Right hindlimb (tissue), 1 donor: ENCODE measurements at places on chromosomes 13 and 19.
A peak's percentile ranks its signal among the peaks of the same experiment; 100 is the strongest.

DNA sequence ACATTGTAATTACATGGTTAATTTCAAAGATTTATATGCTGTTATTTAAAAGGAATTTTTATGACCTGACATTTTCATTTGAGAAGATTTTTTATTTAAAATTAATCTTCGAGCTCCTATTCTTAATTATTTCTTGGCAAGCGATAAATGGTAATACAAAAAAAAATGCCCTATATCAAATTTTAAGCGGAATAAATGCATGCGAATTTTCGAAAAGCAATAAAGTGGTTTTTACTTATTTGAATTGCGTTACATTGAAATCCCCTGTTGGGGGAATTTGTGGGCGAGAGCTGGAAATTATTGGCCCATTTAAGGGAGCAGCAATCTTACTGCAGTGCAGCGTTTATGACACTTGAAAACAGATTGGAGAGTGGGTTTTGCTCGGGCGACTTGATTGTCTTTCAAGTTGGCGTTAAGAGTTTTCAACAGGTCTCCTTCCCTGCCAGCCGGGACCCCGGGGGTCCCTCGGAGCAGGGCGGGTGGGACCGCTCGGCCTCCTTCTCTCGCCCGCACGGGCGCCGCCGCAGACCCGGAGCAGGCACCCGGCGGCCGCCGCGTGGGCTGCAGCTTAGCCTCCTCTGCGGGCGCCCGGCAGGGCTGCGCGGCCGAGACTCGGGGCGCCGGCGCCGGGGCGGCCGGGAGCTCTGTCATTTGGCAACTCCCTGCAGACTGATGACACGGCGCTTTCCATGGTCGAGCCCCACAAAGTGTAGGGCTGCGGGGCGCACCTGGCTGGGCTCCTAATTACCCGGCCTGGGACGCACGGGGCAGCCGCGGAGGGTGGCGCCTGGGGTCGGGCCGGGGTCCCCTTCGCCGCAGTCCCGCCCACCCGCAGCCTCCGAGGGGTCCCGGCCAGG is 255.1 kb upstream of the SOX21 start:
- DNase-seq: peak; percentile 34

- no peak for DNase-seq
Measured at GRCh38 chr13:44146138-44146537, 227.5 kb upstream of the SERP2 start.

- no peak for DNase-seq
Measured at GRCh38 chr19:47019431-47020041, at the start of gene NPAS1. Gene NPAS1 (plus strand): TSS chr19:47019837. CDS start chr19:47021048, 1,211 bp downstream.

DNA sequence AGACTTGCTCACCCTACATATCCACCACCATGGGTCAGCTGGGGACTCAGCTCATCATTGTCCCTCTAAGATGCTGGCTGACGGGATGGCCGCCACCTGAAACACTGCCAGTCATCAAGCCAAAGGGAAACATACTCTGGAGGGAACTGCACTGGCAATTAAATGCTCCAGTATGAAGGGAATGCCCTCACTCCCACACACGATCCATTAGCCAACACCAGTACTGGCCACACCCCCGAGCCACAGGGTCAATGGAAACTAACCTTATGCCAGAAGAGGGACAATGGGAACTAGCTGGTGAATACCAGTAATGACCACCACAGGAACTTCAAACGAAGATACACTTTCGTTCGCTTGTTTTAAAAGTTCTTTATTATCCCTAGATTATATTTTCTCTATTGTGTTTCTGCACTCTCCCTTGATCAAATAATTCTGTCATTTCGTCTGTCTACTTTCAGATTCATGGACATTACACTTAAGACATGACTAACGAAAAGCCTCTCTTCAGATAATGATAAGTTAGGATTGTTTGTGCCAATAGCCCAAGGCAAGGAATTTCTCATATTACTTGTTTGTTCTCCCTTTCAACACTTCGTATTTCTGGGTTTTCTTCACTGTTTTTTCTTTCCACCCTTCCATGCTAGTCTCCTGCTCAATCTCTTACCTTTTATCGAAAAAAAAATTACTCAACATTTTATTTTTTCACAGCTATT is 1.7 kb upstream of the ZNF507 start:
- DNase-seq: no peak

GRCh38 chr13:64272681-64273080 is 2857.0 kb upstream of the PCDH20 start:
- no peak for DNase-seq

DNA sequence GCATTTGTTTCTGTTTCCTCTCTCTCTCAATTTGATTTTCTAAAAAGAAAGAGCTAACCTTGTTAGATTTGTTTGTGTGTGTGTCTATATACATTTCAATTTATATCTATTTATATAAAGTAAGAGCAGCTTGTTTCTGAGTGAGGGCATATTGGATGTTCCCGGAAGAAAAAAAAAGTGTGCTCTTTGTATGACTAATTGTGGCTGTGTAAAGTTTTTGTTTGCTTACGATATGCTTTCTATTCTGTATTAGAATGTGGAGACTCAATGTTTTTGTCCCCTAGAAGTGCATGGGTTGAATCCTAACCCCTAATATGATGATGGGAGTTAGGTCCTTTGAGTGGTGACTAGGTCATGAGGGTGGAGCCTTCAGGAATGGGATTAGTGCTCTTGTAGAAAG is 66.6 kb upstream of the C1QTNF9B start:
- no peak for DNase-seq

DNA sequence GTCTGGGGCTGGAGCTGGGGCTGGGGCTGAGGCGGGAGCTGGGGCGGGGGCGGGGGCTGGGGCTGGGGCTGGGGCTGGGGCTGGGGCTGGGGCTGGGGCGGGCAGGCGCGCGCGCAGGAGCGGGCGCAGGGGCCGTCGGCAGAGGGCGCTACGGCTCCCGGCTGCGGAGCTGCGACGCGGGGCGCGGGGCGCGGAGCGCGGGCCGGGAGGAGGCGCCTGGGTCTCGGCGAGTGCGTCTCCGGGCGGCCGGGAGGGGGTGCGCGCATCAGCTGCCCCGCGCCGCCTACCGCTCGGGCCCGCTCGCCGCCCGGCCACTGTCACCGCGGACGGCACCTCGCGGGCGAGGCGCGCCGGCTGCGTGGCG is 422 bp upstream of the MTUS2 start:
- peak; percentile 62 for DNase-seq

DNA sequence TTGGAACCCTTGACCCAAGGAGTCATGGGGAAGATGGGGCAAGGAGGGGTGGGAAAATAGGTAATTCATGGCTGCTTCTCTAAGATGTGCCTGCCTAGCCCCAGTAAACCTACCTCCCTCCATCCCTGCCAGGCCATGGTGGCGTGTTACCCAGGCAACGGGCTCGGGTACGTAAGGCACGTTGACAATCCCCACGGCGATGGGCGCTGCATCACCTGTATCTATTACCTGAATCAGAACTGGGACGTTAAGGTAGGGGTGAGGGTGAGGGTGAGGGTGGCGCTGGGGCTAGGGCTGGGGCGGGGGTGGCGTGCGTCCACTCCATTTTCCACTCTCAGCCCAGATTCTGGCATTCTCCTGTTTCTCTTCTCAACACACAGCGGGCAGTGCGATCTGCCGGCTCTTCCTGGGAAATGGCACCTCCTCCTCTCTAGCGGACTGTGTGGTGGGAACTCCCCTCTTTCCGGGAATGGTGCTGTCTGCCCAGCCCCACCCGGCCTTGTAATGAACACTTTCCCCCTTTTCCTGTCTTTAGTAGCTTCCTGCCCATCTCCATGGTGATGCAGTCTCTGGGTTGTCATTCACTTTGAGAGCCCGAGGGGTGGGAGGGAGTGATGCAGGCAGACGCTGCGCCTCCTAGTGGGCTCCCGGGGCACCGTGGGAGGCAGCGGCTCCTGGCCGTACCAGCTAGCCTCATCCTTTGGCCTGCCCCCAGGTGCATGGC is 7.6 kb downstream of the EGLN2 start:
- peak; percentile 93 for DNase-seq

GRCh38 chr19:42378225-42379215 is 11.6 kb downstream of the CNFN start:
- DNase-seq: no peak

DNA sequence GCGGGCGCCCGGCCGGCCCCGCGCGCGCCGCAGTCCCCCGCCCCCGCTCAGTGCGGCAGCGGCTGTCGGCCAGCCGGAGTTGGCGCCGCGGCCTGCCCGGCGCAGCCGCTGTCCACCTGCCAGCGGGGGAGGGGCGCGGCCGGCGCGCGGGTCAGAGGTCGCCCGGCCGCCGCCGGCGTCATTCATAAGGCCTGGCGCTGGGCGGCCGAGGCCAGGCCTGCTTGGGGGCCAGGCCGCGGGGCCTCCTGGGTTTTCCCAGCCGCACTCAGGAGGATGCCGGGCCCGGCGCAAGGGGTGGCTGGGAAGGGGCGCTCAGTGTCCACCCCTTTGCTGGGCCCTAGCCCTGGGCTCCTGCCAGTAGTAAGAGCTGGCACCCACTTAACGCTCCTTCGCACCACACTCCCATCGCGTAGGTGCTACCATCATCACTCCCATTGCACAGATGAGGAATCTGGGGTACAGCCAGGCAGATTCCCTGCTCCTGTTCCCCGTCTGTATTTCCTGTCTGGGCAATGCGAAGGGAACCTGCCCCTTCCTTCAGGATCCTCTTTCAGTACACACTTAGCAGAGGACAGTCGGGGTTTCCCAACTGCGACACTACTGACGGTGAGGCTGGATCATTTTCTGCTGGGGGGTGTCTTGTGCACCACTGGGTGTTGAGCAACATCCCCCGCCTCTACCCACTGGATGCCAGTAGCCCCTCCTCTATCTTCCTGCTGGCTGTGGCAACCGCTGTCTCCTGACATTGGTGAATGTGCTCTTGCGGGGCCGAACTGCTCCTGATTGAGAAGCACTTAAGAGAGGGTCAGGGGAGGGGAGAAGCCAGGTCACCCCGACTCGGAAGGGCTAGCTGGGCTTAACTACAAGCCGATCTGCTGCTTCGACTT is 846 bp upstream of the PRKACA start:
- DNase-seq: peak; percentile 77

DNA sequence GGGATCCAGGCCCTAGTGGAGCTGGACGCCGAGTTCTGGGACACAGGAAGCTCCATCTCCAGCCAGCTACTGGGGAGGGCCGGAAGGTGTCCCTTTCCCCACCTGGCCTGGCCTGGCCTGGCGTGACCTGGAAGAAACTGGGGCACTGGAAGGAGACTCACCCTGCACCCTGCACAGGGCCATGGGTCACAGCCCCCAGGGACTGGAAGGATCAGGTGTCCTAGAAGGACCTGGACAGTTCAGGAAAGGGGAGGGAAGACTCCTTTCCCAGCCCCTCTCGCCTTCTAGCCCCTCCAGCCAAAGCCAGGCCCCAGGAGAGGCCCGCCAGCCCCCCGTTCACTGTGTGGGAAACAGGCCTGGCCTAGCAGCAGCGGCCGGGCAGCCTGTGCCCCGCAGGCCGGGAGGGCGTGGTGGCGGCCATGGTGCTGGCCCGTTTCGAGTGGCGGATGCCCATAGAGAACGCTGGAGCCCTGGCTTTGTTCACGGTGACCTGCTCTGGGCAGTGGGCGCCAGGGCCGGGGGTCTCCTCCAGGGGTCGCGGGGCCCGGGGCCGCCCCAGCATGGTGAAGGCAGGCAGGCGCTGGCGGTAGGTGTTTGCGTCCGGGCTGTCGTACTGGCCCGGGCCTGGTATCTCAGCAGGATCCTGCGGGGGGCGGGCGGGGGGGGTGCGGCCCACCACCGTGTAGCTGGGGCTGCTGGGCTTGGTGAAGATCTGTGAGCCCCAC is 2.8 kb upstream of the SHC2 start:
- no peak for DNase-seq

GRCh38 chr19:531753-532560 is at the start of gene CDC34:
Gene CDC34 (plus strand): TSS chr19:531760. CDS start chr19:531932, 172 bp downstream.
- no peak for DNase-seq

DNA sequence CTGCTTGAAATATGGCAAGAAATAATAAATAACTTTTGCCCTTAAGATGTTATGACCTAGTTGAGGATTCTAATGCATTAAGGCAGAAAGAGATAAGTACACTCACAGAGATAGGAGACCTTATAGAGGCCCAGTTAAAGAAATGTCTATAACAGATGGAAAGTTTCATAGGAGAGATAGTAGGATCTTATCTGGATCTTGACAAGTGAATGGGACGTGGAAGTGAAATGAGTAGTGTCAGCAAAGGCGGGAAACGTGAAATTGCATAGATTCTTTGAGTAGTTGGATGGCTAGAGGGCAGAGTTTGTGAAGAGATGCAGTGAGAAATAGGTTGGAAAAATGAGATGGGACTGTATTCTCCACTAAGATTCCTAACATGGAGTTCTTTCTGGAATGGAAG is 71.2 kb downstream of the HS6ST3 start:
- DNase-seq: no peak

DNA sequence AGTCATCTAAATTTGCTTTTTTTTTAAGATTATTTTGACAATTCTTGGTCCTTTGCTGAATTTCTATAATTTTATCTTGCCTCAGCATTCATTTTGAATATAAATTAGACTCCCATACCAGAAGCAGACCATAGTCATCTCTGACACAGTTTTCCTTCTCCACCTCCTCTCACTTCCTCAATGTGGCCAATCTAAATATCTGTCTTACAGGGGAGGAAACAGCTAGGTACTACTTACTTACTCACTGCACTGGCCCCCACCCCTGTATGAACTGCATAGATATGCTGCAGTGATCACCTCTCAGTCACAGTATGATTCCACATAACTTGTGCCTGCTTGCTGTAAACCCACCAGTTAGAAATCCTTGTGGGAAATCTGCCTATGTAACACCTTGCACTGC is 665.6 kb downstream of the FGF9 start:
- no peak for DNase-seq

DNA sequence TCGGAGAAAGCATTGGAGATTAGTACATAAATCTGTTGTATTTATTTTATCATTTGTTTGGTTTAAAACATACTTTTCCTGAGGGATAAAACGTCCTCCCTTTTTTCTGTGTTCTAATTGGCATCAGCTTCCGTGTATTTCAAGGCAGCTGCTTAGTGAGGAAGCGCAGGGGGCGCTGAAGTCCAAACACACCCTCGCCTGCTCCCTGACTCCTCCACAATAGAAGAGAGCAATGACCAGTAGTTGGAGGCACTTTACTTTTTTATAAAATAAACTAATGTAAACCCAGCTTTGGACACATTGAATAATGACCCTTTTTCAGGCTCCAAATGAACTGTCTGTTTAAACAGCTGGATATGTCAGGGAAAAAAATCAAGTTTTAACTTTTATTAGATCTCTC is 79.9 kb downstream of the RNASEH2B start:
- DNase-seq: no peak

DNA sequence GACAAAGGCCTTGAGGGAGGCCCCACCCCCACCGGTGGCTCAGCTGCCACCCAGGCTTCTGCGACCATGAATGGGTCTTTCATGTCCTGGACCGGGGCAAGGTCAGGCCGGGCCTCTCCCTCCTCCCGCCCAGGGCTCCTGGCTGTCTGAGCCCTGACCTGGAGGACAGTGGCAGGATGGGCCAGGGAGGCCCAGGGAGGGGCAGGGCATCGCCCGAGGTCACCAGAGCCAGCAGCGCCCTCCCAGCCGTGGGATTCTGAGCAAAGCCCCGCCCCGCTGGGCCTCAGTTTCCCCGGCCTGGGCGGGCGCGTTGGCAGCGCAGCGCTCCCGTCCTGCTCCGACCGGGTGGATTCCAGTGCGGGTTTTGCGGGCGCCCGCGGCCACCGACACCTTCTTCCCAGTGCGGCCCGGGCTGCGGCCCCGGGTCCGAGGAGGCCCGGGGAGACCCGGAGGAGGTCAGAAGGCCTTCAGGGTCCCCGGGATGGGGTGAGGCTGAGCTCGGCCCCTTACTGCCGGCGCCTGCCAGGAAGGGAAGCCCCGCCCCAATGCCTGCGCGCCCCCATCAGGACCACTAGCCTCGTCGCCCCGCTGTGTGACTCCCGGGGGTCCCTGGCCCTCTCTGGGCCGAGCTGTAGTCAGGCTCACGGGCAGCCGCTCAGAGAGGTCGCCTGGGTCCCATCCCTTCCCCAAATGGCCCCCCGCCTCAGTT is 24.6 kb upstream of the SEMA6B start:
- no peak for DNase-seq

- no peak for DNase-seq
Measured at GRCh38 chr13:100523411-100523810, 65.2 kb downstream of the GGACT start.
